DMS153 (cell line): ENCODE measurements at places on chromosomes 5 and 9.

DNA sequence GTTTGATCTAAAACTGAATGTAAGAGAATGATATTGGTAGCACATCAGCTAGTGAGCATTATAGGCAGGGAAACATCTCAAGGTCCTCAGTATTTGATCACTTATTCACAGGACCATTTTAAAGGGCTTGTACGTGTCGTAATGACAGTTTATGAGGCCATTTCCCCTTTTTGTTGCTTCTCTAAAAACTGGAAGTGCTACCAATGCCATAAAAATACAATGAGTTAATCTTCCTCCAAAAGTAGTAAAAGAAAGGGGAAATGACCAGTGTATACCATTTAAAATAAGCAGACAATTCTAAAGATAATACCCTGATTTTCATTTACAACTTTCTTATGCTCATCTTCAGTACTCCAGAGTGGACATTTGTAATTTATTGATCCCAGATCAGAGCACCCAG lies 285.8 kb upstream of the PCSK5 start:
- DNase-seq = no peak

DNA sequence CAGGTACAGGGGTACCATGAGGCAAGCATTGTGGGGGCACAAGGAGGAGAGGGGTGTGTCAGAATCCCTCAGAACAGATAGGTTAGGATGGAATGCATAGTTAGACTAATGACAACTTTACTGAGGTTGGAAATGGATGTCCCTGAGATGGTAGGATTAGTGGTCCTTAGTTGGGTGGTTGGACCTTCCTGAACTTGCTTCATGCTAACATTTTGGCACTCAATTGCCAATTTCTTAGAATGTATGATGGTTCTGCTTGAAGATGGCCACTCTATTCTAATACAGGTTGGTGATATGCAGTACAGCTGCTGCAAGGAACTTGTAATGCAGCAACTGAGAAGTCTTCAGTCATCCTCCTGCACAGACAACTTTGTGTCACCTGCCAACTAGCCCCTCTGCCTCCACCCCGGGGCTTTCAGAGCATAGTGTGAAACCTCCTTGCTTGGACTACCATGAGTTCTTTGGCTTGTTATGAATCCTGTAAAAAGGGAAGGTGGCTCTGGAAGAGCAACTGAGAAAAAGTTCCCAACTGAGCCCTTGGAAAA lies 5.4 kb downstream of the CCNI2 start:
- DNase-seq = no peak

DNA sequence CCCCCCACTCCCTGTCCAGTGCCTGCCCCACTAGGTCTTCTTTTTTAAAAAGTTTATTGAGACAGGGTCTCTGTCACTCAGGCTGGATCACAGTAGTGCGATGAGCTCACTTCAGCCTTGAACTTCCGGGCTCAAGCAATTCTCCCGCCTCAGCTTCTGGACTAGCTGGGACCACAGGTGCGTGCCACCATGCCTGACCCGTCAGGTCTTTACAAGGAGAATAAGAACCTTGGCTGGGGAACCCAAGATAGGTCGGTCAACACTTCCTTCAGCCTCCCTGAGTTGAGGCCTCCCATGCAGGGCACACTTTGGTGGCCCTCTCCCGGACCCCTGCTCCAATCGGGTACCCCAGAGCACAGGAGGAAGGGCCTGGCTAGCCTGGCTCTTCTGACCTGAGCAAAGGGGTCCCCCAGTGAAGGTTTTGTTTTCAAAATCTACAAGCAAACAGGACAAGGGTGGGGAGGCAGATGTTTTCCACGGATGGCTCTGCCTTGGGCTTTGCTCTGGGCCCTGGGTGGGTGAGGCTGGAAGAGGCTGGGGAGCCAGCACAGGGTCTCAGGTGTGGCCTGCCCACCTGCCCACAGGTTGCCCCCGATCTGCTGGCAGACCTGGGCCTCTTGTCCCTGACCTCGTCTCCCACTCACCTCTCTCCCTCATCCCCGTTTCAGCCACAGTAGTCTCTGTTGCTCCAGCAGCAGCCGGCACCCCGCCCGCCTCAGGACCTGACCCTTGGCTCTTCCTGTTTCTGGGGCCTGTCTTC lies 108.7 kb upstream of the PHYKPL start:
- DNase-seq = no peak

- no peak for DNase-seq
These were observed 20.1 kb upstream of the IFNB1 start for GRCh38 chr9:21097817-21098216.

- no peak for DNase-seq
These were observed 38.1 kb upstream of the VLDLR start for GRCh38 chr9:2583308-2584013.

DNA sequence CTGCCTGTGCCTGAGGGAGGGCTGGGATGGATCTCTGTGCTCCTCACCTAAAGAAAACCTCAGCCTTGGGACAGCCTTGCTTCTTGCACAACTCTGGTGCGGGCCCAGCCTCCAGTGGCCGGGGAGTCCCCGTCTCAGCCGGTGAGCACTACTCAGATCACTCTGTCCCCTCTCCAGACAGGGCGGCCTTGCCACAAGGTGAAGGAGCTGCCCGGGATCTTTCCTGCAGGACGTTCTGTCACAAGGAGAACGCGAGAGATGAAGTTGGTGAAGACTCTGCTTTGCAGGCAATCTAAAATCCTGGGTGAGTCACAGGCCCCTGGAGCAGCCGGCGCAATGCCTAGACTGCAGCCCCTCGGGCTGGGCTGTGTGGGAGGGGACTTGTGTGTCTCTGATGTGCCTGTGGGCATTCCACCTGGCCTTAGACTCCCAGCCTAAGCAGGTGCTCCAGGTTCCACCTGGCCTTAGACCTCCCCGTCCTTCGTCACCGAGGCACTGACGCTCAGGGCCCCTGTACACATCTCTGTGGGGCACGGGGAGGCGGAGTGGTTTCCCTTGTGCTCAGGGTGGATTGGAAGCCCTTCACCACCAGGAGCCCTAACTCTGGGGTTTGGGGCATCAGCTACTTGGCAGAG lies 15.2 kb upstream of the IRX4 start:
- no peak for DNase-seq

GRCh38 chr5:149002053-149002452 lies 60.8 kb downstream of the SH3TC2 start:
- DNase-seq = no peak

DNA sequence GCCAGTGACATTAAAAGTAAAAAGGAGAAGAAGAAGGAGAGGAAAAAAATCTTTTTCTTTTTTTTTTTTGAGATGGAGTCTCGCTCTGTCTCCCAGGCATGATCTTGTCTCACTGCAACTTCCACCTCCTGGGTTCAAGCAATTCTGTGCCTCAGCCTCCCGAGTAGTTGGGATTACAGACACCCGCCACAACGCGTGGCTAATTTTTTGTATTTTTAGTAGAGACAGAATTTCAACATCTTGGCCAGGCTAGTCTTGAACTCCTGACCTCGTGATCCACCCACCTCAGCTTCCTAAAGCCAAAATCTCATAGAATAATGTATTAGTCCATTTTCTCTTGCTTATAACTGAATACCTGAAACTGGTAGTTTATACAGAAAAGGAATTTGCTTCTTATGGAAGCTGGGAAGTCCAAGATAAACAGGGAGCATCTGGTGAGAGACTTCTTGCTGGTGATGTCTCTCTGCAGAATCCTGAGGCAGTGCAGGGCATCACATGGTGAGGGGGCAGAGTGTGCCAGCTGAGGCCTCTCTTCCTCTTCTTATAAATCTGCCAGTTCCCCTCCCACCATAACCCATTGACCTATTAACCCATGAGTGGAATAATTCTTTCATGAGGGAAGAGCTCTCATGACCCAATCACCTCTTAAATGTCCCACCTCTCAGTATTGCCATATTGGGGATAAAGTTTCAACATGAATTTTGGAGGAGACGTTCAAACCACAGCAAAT lies 466.3 kb downstream of the GADD45G start:
- no peak for DNase-seq

GRCh38 chr5:92543201-92543600 lies 1037.8 kb downstream of the NR2F1-AS1 start:
- no peak for DNase-seq

DNA sequence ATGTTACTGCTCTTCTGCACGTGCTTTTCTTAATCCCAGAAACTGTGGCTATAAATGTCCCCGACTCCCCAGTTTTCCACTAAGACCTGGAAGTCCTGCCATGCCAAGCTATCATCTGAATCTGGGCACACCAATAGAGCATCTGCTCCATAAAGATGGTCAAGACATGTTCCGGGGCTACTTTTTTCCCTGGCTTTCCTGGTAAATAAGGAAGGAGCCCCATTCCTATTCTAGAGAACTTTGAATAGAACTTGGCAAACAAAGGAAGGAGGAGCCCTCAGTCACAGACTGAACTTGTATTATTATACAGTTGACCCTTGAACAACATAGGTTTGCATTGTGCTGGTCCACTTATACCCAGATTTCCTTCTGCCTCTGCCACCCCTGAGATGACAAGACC lies 182.9 kb downstream of the CCDC192 start:
- no peak for DNase-seq

DNA sequence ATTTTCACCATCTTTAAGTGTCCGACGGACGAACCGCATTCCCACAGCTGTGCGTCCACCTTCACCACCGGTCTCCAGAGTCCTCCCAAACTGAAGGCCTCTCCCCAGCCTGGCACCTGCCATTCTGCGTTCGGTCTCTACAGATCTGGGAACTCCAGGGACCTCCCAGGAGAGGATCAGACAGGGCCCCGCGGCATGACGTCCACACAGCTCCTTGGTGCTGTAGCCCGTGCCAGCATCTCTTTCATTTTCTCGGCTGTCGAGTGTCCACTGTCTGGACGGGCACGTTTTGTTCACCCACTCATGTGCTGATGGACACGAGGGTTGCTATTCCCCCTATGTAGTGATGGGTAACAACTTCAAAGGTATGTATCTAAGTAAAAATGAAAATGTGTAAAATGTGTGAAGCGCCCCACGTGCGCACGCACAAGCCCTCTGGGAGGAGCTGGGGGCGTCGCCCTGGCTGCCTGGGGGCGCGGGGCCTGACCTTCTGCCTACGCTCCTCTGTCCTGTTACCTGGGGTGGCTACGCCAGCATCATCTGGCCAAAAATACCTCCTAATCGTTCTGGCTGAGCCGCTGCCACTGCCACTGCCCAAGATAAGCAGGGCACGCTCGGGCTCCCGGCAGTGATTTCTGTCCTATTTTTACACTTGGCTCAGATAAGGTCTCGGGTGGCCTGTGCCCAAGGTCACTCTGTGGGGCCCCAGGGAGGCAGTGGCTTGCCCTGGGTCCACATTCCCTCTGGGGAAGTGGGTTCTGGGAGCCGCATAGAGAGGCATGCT lies 10.8 kb upstream of the SLC12A7 start:
- DNase-seq = no peak
